ENCODE measurements at places on chromosomes 5 and 9. TPM values are rescaled to one million over a fixed set of nuclear protein-coding genes. Genes with fewer than 3 reads are reported as not detected.

DNA sequence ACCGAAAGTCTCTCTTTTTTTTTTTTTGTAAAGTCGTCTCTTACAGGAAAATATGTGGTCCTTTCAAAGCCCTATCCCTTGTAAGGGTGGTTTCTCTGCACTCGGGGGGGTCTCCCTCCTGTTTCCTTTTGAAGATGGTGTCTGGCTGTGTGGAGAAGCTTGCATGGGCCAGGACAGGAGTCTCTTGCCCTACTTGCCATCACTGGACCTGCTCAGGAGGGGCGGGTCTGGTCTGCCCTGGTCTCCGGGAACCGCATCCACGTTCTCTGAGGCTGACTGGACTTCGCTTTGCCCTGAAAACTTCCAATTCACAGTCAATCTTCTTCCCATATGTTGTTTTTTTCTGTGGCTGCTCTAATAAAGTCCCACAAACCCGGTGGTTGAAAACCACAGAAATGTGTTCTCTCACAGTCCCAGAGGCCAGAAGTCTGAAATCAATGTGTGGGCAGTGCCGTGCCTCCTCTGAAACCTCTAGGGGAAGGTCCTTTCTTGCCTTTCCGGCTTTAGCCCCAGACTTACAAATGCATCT lies 92.9 kb upstream of the IER5L start:
- DNase-seq, result peak; percentile 93
- no peaks in the 10 kb centered on the region for H3K36me3 ChIP-seq
- peaks cover 5% of the 10 kb centered on the region for H3K27me3 ChIP-seq
- no peak overlapping the region for H3K27ac ChIP-seq
- no peak overlapping the region for H3K4me3 ChIP-seq

The SLC1A1 gene
- 6.4 TPM for total RNA-seq

The CMYA5 gene
- 1.5 TPM for total RNA-seq

- DNase-seq, result no peak
- no peaks in the 10 kb centered on the region for H3K36me3 ChIP-seq
- no peaks in the 10 kb centered on the region for H3K4me1 ChIP-seq
- H3K27ac ChIP-seq, result no peak overlapping the region
- H3K4me3 ChIP-seq, result no peak overlapping the region
These were observed 97.3 kb downstream of the MAPKAP1 start for GRCh38 chr9:125609744-125610143.

The CCNI2 gene
- 0.24 TPM for total RNA-seq

GRCh38 chr5:96538808-96539250 lies 105.8 kb upstream of the PCSK1 start:
- H3K4me3 ChIP-seq, result no peak overlapping the region
- no peaks in the 10 kb centered on the region for H3K36me3 ChIP-seq
- no peaks in the 10 kb centered on the region for H3K27me3 ChIP-seq
- H3K27ac ChIP-seq, result no peak overlapping the region
- H3K4me1 ChIP-seq, result peaks cover 10% of the 10 kb centered on the region

The DRD1 gene
- total RNA-seq, result 0.23 TPM

DNA sequence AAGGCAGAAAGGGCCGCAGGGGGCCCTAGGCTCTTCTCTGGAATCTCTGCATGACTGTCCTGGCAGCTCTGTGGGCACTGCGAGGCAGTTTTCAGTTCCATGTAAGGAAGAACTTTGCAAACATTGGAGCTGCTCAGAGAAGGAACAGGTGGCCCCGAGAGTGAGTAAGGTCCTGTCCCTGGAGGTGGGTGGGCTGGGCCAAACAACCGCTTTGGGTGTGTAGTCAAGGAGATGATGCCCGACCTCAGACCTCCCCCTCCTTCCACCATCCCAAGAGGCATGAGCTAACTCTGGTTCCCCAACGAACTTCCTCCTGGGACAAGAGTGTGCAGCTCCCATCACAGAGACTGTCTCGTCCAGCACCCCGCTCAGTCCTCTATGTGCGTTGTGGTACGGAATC lies 20.5 kb downstream of the CSF1R start:
- H3K4me1 ChIP-seq, result peaks cover 46% of the 10 kb centered on the region
- H3K36me3 ChIP-seq, result no peaks in the 10 kb centered on the region
- H3K27ac ChIP-seq, result peak overlapping the region; percentile 61
- peak; percentile 37 for DNase-seq

The PRDM9 gene
- not detected for total RNA-seq
